ENCODE measurements at places on chromosomes 5 and 9.

GRCh38 chr5:177426566-177427210, at the start of gene GRK6:
Gene GRK6, plus strand, starts transcription at chr5:177426676. Its CDS starts 170 bp downstream, at chr5:177426846.
- DNase-seq = no peak

DNA sequence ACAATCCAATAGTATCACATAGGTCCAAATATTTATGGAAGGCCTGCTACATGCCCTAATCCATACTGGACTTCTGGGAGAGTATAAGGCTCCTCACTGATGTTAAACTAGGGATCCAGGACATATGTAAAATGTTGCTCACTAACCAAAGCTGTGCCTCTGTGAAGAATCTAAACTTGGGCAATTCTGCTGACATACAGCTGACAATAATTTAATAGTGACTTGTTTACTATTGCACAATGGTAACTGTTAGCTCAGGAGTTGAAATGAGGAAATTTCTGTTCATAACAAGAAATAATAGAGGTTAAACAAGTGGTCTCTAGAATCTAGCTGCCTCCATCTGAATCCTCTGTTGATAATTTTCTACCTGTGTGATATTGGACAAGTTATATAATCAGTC, 14.9 kb upstream of the CTXN3 start:
- no peak for DNase-seq

- no peak for DNase-seq
Observed at GRCh38 chr9:126494746-126495145, 119.0 kb upstream of the LMX1B start.

DNA sequence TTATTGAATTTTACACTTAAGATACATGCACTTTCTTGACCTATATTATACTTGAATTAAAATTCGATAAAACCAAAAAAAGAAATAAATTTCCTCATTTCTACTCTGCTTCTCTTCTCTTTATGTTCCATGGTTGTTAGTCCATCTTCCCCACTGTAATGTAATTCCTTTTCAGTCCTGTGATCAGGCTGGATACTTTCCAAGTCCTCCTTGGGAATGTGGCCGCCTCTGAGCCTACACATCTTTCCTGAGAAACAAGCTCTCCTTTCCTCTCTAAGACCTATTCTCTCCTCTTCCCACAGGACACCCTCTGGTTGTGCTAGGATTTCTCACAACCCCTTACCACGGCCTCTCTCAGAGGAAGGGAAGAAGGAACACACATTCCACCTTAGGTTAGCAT, 285.1 kb downstream of the DNAH5 start:
- DNase-seq = peak; percentile 32

DNA sequence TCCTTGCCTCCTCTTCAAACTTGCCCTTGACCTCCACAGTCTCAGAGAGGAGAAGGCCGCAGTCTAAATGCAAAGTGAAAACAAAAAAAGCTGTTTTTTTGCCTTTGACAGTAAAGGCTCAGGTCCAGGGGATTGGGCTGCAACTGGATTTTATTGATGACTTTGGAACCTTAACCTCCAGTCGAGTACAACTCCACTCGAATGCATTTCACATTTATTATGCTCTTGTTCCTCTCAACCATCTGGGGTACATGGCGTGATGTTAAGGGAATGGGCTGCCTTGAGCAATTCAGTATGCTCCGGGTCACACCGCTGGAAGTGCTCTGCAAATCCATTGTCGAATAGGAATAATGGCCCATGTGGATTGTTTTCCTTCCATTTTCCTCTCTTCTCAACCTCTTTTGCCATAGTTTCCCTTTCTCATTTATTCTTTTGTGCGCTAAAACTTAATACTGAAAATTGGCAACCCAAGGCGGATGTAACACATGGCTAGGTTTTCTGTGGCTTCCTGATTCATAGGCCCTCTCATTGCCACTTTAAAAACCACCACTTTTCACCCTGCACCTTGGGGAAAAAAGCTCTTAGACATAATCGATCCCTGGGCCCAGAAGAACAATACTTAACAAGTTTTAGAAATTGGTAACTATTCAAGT, 34.3 kb downstream of the ITK start:
- DNase-seq = no peak

- no peak for DNase-seq
Observed at GRCh38 chr5:126925482-126925881, 104.9 kb downstream of the MARCHF3 start.

GRCh38 chr9:33452828-33453271, 5.5 kb upstream of the AQP3 start:
- peak; percentile 83 for DNase-seq

DNA sequence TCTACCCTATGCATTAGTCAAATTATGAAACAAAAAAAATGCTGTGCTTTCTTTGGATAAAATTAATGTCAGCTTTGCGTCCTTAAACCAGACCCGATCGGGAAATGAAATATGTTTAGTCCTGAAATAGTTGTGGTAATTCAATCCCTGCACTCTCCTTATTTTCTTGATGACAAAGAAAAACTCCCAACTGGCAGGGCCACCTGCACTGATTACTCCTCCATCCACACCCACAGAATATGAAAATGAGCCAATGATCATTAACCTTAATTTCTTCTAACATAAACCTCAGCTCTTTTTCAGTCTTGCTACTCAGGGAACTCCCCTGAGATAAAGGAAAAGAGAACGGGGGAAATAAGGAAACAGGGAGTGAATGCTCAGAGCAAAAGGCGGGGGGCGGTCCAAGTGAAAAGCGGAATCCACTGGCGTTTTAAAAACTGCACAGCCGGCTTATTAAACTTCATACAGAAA, 245.3 kb downstream of the BNC2 start:
- DNase-seq = no peak

DNA sequence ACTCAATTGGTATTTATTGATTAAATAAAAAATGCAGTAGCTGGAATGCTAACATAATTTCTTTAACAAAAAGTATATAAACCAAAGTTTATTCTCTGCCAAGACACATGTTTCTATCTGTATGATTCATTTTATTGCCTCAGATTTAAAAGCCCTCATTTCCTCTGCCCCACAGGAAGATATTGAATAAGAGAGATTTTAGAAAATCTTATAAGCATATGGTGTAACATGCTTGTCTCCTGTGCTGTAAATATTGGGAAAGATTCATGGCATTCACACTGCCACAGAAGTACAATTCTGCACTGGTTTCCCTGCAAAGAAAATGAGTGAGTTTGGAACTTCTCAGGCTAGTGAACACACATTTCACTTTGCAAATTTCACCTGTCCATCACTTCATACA, 134.9 kb upstream of the FBXL7 start:
- peak; percentile 3 for DNase-seq

DNA sequence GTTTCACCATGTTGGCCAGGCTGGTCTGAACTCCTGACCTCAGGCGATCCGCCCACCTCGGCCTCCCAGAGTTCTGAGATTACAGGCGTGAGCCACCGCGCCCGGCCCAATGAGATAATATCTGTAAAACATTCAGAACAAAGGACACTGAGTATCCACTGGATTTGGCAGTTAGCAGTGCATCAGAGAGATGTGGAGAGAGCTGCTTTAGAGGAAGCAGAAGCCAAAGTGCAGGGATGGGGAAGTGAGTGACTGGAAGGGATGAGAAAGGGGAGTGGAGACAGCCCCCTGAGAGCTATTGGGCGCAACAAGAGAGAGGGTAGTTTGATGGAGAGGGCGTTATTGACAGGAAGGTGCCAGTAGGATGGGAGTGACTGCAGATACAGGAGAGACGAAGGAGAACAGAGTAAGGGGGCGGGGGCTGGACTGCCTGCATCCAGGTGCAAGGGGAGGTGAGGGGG, 157.5 kb upstream of the SHB start:
- DNase-seq = no peak

GRCh38 chr5:96826071-96826470, 18.3 kb upstream of the ERAP1 start:
- no peak for DNase-seq

GRCh38 chr9:28155671-28156070, 582.4 kb upstream of the C9orf72 start:
- no peak for DNase-seq

GRCh38 chr9:114214686-114215414, 59.5 kb downstream of the COL27A1 start:
- no peak for DNase-seq

DNA sequence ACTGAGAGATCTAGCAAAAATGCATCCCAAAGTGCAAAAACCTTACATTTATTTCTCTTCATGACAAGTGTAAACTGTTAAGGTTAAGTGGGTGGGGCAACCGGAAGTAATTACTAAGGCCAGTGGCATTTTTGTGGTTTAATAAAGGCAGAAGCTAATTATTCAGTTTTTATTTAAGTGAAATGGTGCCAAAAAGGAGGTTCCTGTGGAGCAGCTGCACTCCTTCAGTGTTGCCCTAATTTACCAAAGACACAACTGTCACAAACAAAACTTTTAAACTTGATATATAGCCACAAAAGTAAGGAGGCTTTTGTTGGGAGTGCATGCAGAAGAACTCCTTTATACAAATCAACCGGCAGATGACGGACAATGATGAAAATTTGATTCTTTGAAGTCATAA, 81.6 kb downstream of the NDUFS4 start:
- DNase-seq = peak; percentile 6

DNA sequence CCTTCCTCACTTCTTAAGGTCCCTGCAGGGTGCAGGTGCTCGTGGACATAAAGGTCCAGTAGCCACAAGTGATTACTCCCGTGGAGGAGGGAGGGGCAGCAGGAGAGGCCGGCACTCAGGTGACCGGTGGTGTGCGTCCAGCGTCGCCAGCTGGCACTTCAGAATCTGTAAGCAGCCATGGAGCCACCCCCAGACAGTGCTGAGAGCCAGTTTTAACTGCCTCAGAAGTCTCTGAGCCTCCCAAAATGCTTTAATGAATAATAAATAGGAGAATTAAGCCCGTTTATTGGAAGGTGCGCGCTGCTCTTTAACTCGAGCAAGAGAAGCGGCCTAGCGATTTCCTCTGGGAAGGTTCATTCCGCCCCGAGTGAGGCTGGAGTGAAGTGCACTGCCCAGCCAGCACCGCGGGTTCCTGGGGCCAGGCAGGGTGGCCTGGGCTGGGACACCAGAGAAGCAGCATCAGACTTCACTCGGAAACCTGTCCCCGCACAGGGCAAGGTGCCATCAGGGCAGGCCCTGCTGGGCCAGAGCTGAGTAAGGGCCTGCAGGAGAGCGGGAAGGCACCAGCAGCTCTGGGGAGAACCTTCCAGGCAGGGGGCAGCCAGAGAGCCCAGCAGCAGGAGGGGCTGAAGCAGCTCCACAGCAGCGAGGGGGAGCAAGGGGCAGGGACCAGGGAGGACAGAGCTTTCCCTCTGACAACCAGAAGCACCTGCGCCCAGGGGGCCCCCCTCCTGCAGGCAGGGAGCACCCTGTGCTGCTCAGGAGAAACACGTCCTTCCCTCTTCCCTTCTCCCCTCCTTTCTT, 61.2 kb downstream of the VAV2 start:
- DNase-seq = no peak

- DNase-seq = no peak
Observed at GRCh38 chr5:81795666-81796065, 44.8 kb upstream of the SSBP2 start.

DNA sequence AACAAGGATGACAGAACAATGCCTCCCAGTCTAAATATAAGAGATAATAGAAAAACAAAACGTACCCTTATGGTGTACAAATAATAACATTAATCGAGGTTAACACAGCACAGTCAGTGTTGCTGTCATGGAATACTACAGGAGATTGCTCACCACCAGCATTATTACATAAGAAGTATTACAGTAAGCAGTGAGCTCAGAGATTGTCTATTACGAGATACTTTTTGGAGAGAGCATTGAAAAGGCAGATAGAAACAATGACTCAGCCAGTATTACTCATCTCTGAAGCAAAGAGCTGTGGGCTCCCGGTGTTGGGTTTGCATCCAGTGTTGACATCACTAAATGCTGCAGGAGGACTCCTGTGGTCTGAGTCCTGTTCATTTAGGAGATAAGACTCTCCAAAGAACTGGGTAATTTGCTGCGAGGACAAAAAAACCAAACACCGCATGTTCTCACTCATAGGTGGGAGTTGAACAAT, 191.9 kb upstream of the SEMA6A start:
- peak; percentile 97 for DNase-seq
